ENCODE measurements at places on chromosomes 7 and 10.

DNA sequence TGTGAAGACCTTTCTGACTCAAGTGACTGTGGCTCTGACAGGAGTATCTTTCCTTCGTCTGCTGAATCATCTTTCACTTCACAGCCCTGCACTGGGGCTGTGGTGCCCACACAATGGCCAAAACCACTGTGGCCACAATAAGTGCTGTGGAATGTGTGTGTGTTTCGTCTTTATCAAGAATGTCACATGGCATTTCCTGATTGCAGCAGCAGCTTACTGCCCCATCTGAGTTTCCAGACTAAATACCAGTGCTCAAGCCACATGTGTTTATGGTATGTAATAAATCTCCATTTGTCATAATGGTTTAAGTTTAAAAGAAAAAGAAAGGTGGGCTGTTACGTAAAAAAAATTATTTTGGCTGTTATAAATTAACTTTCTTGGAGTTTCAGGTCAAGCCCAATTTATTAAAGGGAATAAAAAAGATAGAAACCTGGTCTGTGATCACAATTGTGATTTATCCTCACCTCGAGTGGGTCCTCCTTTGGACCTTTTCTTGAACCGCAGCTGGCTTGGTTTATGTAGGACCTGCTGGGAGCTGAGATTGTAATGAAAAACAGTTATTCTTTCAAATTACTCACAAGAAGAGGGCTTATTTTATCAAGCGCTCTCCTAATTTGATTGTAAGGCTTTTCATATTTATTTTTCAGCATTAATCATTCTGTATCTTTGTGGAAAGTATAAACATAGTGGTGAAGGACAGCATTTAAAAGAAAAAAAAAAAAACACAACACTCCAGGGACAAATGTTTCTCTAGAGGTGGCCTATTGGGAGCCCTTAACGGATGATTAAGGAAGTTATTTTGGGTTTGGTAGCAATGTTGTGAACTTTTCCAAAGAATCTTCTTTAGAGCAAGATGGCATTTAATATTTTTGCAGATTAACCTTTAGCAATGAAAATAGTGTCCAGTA is 116.2 kb downstream of the LRMDA start:
- DNase-seq, result no peak

- no peak for DNase-seq
Measured at GRCh38 chr10:26855186-26855585, 5.6 kb downstream of the ABI1 start.

DNA sequence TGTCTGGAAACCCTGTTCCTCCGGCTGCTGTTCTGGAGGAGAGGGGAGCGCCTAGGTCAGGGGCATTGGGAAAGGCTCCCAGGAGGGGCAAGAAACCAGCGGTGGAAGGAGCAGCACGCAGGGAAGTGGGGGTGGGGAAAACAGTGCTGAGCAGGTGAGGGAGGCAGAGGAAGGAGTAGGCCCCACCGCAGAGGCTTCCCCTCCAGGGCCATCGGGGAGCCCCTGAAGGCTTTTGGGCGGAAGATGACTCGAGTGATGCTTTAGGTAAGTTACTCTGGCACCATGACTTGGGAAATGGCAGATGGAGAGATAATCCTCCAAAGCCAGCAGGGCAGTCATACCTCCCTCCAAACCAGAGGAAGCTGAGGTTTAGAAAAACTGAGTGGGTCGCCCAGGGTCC is 106.5 kb upstream of the ANLN start:
- no peak for DNase-seq

DNA sequence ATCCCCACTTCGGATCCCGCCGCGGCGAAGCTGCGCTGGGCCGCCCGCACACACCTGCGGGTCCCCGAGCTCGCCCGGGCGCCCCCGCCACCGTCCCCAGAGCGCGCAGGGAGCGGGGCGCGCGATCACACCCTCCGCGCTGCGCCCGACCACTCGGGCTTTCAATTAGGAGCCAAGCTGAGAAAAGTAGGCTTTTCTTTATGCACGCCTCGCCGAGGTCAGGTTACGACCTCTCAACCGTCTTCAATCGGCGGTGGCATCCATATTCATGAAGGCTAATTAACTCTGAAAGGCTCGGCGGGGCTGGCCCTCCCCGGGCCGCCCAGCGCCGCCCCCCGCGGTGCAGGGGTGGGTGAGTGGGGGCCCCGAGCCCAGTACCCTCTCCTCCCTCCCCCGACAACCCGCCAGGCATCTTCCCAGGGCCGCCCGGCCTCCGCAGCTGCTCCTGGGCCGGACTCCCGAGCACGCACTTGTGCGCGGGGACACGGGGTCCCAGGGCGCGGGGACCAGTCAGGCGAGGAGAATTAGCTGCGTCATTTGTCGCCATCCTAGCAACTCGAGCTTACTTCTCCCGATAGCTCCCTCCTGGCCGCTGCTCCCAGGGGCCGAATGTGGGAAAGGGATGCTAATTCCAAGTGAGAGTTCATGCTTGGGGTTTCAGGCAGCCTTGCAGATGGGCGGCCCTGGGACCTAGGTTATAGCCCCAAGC is 155.5 kb upstream of the LYZL2 start:
- DNase-seq, result peak; percentile 14

DNA sequence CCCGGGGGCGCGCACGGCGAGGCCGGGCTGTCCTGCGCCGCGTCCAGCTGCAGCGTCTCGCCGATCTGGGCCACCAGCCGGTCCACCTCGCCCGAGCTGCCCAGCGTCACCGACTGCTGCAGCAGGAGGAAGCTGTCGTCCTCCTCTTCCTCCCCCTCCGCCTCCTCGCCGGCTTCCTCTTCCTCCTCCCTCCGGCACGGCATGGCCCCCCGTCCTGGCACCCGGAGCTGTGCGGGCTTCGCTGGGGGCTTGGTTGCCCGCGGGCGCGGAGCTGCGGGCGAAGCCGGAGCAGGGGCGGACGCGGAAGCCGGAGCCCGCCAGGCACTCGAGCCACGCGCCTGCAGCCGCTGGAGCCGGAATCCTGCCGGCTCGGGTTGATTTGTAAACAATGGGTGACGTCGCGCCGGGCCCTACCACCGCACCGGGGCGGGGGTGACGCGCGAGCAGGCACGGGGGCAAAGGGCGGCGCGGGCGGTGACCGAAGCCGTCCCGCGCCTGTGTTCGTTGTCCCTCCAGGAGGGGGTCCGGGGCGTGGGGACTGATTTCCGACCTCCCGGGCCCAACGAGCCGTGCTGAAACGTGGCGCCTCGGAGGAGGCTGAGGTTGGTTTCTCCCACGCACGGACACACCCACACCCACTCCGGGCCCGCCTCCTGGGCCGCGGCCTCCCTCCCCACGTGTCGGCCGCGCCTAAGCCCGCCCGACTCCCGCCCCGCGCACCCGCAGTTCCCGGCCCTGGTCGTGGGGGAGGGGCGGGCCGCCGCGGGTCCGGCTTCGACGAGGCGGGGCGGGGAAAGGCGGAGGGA is at the start of gene FRAT2:
TSS of gene FRAT2 (minus strand) at position 360 of the 806 bp plus-strand sequence. CDS start at position 203, 157 bp downstream.
- DNase-seq, result peak; percentile 76

DNA sequence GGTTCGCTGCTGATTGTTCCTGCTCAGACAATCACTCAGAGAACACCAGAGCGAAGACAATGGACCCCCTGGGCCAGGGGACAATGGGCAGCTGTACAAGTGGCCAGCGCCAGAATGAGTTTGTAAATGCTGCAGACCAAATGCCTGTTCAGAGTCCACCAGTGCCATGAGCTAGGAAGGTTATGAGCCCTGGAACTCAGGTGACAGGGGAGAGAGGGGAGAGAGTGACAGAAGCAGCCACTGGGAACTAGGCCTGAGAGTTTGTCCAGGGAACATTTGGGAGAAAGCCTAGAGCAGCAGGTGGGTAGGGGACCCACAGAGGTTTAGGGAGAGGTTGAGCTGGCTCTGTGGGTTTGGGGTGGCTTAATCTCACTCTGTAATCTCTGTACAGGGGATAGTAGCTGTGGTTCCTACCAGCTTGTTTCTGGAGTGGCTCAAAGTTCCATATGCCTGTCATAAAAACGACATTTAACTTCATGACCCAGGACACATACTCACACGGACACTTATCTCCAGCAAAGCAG is 60.4 kb downstream of the C10orf105 start:
- no peak for DNase-seq

DNA sequence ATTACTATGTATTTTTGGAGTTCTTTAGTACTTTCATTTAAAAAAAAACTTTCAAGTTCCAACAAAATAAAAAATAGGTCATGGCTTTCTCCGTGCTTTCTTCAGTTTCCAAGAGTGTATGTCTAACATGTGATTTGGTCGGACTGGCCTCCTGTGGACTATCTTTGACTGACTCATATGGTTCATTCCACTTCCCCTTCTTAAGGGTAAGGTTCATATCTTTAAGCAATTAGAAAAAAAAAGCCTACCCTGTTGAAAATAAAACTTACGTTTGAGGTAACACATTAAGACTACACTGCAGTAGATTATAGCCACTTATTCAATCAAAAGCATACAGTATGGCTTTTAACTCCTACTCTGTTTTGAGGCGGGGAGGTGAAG is 112.8 kb upstream of the AHR start:
- DNase-seq, result no peak

- DNase-seq, result no peak
Measured at GRCh38 chr10:17655567-17656146, 11.7 kb downstream of the STAM start.

- DNase-seq, result no peak
Measured at GRCh38 chr10:126674741-126675515, 4.4 kb upstream of the C10orf90 start.

DNA sequence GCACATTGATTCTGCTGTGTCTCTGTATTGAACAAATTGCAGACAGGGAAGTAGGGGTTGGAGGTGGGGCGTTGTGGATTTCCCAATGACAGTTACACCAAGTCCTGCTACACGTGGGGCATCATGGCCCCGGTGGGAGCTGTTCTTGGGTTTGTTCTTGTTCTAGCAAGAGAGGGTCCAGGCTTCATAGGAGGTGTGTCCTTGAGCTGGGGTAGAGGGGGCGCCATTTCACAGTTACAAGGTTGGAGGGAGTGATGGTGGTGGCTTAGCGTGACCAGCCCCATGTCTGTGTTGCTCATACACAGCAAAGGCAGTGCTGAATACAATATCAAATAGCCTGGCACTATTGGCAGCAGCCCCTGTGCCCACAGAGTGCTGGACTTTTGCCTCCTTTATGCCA is 15.7 kb downstream of the SH2D4B start:
- DNase-seq, result no peak

- no peak for DNase-seq
Measured at GRCh38 chr10:60414877-60415585, 25.4 kb upstream of the ANK3 start.

DNA sequence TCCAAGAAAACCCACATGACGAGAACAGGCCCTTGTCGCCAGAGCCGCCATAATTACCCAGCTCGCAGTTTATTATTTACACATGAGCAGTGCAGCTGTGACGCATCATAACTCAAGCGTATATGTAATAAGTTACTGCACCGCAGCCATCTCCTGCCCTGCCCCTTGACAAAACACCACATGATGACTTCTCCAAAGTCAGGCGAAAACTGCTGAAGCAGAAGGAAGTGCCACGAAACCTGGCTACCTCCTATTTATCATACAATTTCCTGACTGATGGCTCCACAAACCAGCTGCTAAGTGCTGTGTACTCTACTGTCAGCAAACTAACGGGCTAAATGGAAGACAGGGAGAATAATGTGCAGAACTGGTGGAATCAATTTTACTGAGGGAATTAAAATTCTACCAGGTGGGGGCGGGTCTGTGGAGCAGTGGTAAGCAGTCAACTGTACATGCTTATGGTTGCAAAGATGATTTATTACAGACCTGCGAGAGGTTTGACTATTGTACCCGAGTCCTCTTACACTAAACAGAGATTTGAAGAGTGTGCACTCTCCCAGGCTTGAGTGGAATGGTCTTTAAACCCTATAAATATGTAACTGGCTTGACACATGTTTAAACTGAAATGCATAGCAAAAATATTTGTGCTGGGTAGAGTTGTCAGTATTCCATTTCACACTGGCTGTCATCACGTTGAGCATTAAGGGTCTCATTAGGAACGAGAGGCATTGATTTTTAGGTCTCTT is 156.0 kb downstream of the GLI3 start:
- DNase-seq, result no peak

- no peak for DNase-seq
Measured at GRCh38 chr7:24434972-24435371, 138.3 kb upstream of the PALS2 start.

GRCh38 chr10:7593905-7594304 is 72.9 kb downstream of the ITIH5 start:
- DNase-seq, result no peak

Measured in stimulated activated CD4-positive, alpha-beta T cell treated with anti-CD3 and anti-CD28 coated beads, Interleukin-15, amount 100 ng/mL, for 48 hours (primary cell).